Body of pancreas (tissue), 4 donors: ENCODE measurements at places on chromosomes 4 and X. TPM values are rescaled to one million over a fixed set of nuclear protein-coding genes. Genes with fewer than 3 reads are reported as not detected.

The CRMP1 gene
- total RNA-seq = 1.6 TPM

The SSX1 gene
- total RNA-seq = not detected

- DNase-seq = no peak
Observed at GRCh38 chrX:4380710-4381109, 667.3 kb upstream of the PRKX start.

The TRMT10A gene
- 21.8 TPM for total RNA-seq

The NXF2B gene
- not detected for total RNA-seq

- DNase-seq = no peak
Observed at GRCh38 chr4:182968917-182969650, 51.9 kb upstream of the DCTD start.

The SPANXC gene
- not detected for total RNA-seq

- DNase-seq = no peak
Observed at GRCh38 chr4:138242834-138243156, 646 bp upstream of the SLC7A11 start.
